CD4-positive, CD25-positive, alpha-beta regulatory T cell (primary cell): ENCODE measurements at places on chromosomes 2 and 18. TPM values are rescaled to one million over a fixed set of nuclear protein-coding genes. Genes with fewer than 3 reads are reported as not detected.

ABHD1 gene
- polyA plus RNA-seq: 0.76 TPM

- no peak for DNase-seq
Measured at GRCh38 chr2:109380502-109381326, 233.1 kb downstream of the SEPTIN10 start.

SLC4A5 gene
- polyA plus RNA-seq: 0.30 TPM

DNA sequence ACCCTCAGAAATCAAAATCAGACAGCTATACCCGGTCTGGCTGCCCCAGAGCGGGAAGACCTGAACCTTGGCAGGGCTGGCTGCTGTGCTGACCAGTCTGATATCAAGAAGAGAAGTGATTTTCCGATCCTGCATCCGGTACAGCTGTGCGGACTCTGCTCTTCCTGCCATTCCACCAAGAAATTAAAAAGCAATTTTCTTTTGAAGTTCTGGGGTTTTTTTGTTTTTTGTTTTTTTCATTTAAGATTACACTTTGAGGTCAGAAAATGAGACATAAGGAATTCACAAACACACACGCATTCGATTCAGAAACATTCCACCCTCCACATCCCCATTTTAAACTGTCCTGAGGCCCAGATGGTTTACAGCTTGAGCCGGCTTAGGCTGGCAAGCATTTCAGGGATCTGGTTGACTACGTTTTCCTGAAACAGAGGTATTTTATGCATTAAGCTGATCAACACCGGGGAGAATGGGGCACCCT lies 156.5 kb downstream of the COL6A3 start:
- DNase-seq: no peak

POTEC gene
- polyA plus RNA-seq: not detected

- DNase-seq: no peak
Measured at GRCh38 chr2:138441916-138442315, 59.7 kb upstream of the SPOPL start.

DNAJC10 gene
- 52.5 TPM for polyA plus RNA-seq

DNA sequence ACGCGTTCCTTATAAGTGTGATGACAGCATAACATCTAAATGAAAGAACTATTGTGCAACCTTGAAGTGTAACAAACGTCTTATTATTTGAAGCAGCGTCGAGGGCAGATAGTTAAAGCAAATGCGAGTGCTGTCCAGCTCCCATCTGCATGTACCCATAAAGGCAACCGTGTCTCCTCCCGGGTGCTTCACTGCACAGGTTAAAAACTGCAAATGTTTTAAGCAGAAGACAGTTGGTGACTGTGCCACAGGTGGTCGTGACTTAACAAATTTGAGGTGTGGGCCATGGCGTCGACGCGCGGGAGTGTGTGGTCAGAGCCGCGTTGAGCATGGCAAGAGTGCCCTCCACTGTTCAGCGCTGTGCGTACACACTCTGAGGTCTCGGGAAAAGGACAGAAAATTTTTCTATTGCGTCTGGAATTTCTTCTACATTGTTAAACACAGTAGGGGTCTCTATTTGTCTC lies 6.4 kb downstream of the SALL3 start:
- DNase-seq: no peak

DNA sequence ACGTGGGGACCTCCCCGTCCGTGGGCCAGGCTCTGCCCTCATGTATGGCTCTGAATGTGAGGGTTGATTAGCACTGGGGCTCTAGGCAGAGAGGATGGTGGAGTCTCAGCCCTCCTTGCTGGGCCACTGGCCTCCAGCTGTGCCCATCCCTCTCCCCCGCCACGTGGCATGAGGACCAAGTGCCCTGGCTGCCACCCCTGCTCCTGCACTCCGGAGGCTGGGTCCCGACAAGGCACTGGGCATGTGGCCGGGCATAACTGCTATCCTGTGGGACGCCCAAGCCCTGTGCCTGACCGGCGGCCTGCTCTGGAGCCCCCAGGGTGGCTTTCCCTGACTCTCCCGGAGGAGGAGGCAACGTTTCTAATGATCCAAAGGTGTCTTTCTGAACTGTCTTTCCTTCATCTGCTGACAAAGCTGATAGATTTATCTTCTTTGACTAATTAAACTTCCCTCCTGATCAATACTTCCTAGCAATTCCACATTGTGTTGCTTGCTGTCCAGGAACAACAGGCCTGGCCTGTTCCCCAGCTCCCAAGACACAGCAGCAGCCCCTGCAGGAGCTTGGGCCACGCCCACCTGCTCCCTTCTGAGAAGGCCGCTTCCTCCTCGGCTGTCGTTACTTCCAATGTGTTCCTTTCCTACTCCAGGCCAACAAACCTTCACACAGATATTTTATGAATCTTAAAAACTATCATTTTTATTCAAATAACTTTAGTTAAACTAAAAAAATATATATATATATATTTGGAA lies 132.0 kb downstream of the SNTG2 start:
- DNase-seq: no peak

GRCh38 chr2:120607996-120608395 lies 127.7 kb upstream of the GLI2 start:
- no peak for DNase-seq

DNA sequence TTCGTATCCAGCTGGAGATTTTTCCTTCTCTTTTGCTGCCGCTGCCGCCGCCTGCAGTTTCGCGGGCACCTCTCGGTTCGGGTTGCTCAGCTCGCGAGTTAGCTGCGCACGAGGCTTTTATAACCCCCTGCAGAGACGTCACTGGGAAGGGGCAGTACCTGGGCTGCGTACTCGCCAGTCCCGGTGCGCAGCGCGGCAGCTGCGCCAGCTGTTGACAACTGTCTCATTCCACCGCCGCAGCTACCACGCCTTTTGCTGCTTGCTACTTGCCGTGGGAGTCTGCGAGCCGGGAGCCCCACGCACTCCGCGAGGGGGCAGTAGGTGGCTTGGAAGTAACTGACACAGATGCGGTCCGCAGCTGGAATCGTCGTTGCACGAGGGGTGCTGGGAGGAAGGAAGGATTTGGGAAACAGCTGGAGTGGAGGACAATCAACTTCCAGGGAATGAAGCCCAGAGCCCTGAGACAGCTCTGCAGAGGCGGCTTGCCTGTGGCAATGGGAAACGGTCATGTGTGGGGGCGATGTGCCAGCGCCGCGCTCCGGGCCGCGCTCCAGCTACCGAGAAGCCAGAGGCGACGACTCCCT lies at the start of gene TACR1:
TACR1 (minus strand) TSS at position 93 of the 584 bp plus-strand sequence. CDS start 586 bp downstream, outside the sequence.
- no peak for DNase-seq

GRCh38 chr2:85165088-85165690 lies 32.0 kb downstream of the TCF7L1 start:
- DNase-seq: no peak

KCNG3 gene
- not detected for polyA plus RNA-seq

- no peak for DNase-seq
Measured at GRCh38 chr2:2880938-2881337, 496.7 kb downstream of the EIPR1 start.

GRCh38 chr2:164794432-164795231 lies 47.0 kb downstream of the COBLL1 start:
- no peak for DNase-seq

GRCh38 chr2:158746488-158746887 lies 48.6 kb upstream of the DAPL1 start:
- DNase-seq: no peak

CNDP1 gene
- not detected for polyA plus RNA-seq

GRCh38 chr2:188441288-188441947 lies 149.7 kb downstream of the GULP1 start:
- DNase-seq: no peak

DNA sequence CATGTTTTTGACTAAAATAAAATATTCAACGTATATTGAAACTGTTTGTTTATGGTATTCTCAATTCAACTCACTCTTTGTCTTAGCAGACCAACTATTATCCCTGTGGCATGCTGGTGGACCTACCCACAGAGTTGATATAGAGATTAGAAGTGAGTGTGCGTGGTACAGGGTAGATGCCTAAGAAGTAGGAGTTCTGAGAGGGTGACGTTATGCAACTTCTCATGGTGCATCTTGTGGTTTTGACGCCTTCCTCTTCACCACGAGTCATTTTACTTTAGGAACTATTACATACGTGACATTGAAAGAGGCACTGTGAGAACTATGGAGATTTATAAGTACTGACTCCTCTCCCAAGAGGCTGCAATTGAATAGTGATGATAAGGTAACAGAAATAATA lies 26.6 kb upstream of the NAPG start:
- no peak for DNase-seq

DNA sequence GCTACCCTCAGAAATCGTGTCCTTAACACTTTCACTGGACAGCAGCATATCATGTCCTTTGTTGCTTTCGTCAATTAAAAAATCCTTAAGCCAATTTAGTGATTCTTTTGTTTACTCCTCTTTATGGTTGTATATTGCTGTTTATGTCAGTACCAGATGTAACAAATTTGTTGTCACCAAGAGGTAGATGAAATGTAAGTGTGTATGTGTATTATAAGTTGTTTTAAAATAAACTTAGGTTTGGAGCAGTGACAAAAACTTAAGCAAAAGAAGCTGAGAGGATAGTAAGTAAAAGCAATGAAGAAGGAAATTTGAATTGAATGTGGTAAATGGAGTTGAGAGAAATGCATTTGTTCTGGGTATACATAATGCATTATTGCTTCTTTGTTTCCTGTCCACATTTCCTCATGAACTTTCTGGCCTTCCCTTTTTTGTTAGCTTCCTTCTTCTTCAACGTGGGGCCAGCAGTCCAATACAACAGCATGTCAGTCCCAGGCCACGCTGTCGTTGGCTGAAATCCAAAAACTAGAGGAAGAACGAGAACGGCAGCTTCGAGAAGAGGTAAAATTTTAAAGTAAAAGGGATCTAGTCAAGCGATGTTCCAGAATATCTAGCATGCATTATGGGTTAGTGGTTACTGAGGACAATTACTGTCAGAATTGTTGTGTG lies 30.5 kb upstream of the SNORC start:
- DNase-seq: no peak

GRCh38 chr2:160394153-160394552 lies 99.5 kb downstream of the RBMS1 start:
- peak; percentile 75 for DNase-seq

MYO5B gene
- polyA plus RNA-seq: 0.02 TPM

DNA sequence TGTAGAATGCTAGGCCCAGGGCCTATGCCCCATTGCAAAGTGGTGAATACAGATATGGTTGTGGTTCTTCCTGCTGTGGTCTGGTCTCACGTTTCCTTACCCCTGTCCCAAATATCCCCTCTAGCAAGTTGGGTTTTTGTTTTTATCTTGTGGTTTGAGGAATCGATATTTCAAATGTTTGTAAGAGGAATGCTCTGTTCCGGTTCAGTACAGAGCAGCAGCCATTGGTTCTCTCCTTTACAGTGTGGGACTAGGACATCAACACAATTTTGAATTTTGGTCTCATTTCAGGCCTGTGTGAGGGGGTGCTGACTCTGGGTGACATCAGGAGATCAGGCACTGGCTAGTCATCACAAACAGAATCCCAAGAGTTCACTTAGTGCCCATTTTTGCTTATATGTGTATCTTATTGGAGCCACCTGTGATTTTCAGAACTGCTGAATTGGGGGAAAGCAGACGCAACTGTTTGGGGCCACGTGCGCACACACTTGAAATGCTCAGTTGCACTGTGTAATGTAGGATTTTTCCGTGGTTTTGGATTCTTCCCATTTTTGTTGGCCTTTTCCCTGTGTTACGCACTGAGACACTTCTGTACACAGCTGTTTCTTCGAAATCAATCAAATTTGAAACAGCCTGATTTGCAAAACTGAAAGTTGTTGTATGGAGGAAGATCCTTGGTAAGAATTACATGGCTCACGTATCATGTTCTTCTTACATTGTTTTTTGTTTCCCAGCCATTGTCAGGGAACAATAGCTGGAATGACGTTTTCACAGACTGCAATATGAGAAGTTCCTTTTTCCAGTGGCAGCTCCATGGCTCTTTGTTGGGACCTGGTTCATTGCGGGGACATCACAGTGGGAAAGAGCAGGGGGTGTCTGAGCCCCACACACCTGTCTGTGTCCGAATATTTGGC lies 8.6 kb downstream of the SH3BP4 start:
- DNase-seq: no peak

EML6 gene
- 0.45 TPM for polyA plus RNA-seq

DNA sequence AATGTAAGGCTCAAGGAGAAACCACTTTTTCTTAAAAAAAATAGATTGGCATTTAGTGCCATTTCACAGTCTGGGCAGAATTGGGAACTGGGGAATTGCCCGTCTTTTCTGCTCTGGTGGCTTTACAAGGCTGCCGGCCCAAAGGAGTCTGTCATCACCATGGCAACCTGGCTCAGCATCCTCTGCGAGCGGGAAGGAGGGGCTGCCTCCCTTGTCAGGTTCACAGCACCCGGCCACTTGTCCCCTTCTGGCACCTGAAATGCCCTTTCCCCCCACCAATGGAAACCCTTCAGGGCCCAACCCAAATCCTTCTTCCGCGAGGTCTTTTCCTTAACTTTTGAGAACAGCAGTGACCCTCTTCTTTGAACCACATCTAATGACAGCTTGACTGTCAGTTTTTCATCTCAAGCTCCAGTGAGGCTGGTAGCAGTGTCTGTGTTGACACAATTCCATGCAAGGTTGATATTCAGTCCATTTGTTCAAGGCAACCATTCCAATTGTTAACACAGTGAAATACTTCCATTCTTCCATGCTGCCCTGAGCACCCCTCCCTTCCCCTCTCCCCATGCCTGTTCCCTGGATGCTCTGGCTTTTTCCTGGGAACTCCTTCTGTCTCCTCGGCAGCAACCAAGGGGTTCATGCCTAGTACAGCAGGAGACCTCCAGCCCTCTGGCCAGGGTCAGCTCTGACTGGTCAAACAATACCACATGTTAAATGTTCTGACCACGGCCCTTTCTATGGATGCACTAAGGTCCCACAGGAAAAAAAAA lies 79.6 kb downstream of the DNER start:
- DNase-seq: no peak

GALNT5 gene
- not detected for polyA plus RNA-seq

- DNase-seq: no peak
Measured at GRCh38 chr2:207771421-207771820, 1.7 kb upstream of the FZD5 start.

COL6A3 gene
- 1.5 TPM for polyA plus RNA-seq

- DNase-seq: no peak
Measured at GRCh38 chr2:10561288-10562035, 113.3 kb upstream of the ODC1 start.

POMC gene
- 8.2 TPM for polyA plus RNA-seq

PTPN4 gene
- polyA plus RNA-seq: 110 TPM

GRCh38 chr2:233165895-233166661 lies 85.4 kb upstream of the ATG16L1 start:
- DNase-seq: no peak

- no peak for DNase-seq
Measured at GRCh38 chr2:241895712-241896641, 26.4 kb downstream of the RTP5 start.

DNA sequence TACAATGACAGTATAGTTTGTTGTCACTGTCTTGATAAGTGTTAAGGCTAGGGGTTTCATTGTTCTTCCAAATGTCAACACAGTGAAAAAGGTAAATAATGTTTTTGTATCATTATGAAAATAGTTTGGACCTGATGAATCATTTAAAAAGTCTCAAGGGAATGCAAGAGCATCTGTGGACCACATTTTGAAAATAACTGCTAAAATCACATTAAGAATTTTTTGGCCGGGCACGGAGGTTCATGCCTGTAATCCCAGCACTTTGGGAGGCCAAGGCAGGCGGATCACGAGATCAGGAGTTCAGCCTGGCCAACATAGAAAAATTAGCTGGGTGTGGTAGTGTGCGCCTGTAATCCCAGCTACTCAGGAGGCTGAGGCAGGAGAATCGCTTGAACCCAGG lies 10.3 kb downstream of the SCN1A start:
- no peak for DNase-seq

GRCh38 chr2:3738454-3738853 lies 35.1 kb downstream of the DCDC2C start:
- no peak for DNase-seq
